Hepatic stellate cell (primary cell): ENCODE measurements at places on chromosomes 7 and 10.

- DNase-seq, result peak; percentile 48
These were observed 67.7 kb downstream of the GPAM start for GRCh38 chr10:112115781-112116385.

- no peak for DNase-seq
These were observed 167.9 kb downstream of the PHF14 start for GRCh38 chr7:11141541-11141940.

DNA sequence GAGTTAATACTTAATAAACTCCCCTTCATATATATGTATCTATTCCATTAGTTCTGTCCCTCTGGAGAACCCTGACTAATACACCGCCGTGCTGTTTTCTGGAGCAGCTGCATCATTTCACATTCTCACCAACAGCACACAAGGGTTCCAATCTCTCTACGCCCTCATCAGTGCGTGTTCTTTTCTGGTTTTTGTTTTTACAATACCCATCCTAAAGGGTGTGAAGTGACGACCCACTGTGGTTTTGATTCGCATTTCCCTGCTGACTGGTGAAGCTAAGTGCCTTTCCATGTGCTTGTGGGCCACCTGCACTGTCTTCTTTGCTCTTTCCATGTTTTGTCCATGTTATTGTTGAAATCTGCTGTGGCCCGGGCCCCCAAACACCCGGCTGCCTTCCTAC, 11.0 kb upstream of the INSIG1 start:
- no peak for DNase-seq

- no peak for DNase-seq
These were observed 172.0 kb upstream of the YAE1 start for GRCh38 chr7:39394105-39394680.

- no peak for DNase-seq
These were observed 5.9 kb downstream of the CYP26C1 start for GRCh38 chr10:93066544-93066913.

GRCh38 chr7:116632384-116632783, 39.6 kb upstream of the MET start:
- DNase-seq, result no peak

- no peak for DNase-seq
These were observed 87.2 kb downstream of the GSDME start for GRCh38 chr7:24669971-24670591.

DNA sequence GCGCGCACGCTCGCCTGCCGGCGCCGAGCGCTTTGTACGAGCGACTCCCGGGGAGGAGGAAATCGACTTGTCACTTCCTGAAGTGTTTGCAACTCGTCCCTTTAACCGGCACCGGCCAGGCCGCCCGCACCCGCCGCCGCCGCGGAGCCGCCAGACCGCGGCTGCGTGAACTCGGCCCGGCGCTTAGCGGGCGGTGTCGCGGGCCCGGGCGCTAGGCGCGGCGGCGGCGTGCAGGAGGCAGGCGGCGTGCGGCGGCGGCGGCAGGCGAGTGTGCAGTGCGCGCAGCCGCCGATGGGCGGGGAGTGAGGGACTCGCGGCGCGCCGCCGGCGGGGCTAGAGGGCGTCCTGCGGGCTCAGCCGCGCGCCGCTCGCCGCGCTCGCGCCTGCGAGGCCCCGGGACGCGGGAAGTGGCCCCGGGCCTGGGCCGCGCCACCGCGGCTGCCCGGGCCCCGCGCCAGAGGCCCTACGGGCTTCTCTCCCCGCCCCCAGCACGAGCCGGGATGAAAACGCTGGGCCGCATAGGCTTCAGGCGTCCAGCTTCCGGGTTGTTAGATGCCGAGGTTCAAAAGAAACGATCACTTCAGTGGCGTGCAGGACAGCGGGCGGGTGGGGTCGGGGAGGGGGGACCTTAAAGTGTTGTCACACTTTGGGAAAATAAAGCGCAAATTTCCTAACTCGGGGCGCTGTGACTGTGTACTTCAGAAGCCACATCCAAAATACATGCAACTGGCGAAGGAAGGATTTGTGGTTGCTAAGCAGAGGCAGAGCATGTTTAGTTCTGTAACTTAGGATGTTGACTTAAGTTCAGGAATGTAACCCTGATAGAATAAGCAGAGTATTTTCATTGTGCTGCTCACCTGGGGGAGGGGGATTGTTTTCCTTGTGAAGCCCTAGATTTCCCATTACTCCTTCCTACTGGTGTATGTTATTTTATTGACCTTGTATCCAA, at the start of gene FAM53B:
Gene FAM53B, minus strand, starts transcription at position 277 of the 949 bp plus-strand sequence. CDS start 37,665 bp downstream, outside the sequence.
- peak; percentile 83 for DNase-seq

GRCh38 chr10:114973997-114974396, 36.0 kb downstream of the TRUB1 start:
- DNase-seq, result no peak

DNA sequence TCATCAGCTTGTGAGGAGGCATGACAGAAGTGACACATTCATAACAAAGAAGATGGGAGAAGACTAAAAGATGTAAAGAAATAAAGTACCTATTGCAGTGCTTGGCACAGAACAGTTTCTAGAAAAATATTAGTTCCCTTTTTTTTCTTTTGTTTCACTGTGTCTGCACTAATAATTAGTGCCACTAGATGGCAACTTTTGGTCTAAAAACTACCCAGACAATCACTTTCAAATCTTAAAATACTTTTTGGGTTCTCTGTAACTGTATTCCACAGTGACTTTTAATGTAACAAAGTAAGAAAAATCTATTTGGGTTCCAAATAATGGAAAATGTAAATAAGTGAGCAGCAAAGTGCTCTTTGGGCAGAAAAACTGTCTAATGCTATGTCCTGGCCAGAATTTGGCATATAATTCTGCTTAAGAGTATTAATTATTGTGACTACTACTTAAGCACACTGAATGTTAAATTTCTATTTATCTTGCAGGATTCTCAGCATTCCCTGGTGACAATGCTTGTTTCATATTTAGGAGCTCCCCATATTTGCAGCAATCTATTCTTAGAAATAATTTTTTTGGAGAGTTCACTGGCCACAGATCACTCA, 134.8 kb upstream of the KIF5B start:
- DNase-seq, result no peak

GRCh38 chr7:151615058-151615457, 95.4 kb upstream of the RHEB start:
- no peak for DNase-seq

- DNase-seq, result no peak
These were observed 43.3 kb upstream of the PLXDC2 start for GRCh38 chr10:19772972-19773371.

DNA sequence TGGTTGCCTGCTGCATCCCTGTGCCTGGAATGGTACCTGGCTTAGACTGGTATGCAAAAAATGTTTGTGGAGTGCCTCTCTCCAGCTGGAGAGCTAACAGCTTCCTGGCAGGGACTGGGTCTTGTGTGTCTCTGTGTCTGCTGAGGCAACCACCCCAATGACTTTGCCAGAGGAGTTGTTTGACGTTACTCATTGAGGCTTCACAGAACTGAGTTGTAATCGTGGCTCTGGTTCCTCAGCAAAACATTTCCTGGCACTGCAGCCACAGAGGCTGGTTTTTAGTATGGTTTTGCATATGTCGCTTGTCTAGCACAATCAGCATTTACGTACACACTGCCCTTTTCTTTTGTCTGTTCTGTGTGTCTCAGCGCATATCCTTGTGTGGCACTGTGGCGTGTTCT, 7.5 kb downstream of the ZNF282 start:
- DNase-seq, result no peak

- DNase-seq, result no peak
These were observed 94.1 kb upstream of the CREB5 start for GRCh38 chr7:28318101-28318762.

DNA sequence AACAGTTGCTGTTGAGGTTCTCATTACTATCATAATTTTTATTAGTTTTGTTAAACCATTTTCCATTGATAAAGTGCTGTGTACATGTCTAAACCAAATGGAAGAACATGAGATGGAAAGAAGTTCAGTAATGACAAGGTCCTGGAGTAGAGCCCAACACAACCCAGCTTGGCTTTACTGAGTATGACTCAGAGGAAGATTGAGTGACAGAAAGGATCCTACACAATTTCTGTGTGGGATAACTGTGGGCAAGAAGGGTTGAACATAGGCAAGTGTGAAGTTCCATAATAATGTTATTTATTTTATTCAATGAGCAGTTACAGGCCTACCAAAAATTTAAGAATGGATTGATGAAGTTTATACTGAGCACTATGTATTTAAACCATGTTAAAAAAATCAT, 15.9 kb downstream of the PRKG1 start:
- no peak for DNase-seq

GRCh38 chr7:72077786-72078185, 334.4 kb downstream of the CALN1 start:
- DNase-seq, result no peak

DNA sequence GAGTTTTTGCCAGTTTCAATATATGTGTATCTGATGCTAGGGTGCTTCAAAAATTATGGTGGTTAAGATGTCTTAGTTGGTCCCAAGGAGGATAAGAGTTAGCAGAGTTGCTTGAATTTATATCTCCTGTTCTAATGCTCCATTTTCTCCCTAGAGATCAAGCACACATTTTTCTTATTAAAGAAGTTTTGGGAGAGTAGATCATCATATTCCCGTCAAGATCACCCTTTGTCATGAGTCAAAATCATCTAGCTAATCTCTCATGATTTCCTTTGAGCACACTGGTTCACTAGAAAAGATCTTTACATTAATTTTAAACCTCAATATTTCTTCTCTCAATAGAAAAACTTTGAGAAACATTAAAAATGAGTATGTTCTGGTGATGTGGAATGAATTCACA, 429.9 kb upstream of the SEMA3A start:
- no peak for DNase-seq

DNA sequence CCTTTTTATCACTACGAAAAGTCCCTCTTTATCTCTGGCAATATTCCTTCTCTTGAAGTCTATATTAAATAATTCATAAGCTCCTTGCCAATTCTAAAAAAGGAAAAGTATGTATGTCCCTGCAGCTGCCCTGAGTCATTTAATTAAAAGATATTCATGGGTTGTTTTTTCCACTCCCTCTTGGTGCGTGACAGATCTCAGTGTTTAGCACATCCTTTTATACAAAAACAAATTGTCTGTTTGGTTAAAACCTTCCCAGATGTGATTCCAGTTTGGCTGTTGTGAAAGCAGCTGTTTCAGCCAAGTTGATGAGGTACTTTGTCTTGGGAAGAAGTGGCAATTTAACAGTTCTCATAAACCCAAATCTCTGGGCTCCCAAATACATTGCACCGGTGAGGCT, 33.8 kb upstream of the PRLHR start:
- no peak for DNase-seq

DNA sequence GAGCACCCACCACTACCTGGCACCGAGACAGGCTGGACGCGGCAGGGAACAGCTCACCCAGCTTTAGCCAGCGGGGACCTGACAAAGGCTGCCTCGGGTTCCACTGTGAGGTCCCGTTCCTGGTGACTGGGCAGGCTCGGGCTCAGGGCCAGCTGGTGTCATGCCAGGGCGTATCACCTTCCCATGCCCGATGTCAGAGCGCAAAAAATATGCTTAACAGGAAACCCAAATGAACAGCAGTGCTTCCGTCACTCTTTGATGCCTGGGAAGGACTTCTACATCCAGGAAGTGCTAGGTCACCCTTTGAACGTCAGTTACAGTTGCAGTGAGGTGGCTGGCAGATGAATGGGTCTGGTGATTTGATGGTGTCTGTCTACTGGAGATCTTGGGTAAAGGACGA, 106.0 kb downstream of the ADARB2 start:
- DNase-seq, result no peak

- peak; percentile 53 for DNase-seq
These were observed 107.5 kb upstream of the ARID5B start for GRCh38 chr10:61793760-61794703.

- no peak for DNase-seq
These were observed 22.6 kb upstream of the INPP5A start for GRCh38 chr10:132514821-132515520.

- no peak for DNase-seq
These were observed 2.8 kb downstream of the CALHM3 start for GRCh38 chr10:103476046-103476768.

- DNase-seq, result no peak
These were observed 129.0 kb downstream of the HERPUD2 start for GRCh38 chr7:35565927-35566326.

- DNase-seq, result no peak
These were observed 56.0 kb downstream of the SH3PXD2A start for GRCh38 chr10:103799341-103799740.

DNA sequence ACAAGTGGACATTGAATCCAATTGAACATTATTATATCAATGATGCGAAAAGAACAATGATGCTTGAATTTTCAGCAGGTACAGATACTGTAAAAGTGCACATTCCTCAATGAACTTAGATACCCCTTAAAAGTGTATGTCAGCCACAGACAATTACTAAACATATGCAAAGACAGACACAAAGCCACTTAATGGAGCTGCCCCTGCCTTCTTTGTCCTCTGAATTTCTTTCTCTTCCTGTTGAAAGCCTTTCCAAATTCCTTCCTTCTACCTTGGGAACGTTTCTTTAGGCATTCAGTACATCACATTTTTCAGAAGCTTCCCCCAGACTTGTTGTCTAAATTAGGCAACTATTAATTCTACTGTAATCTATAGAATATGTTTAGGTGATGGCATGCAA, 706.8 kb upstream of the MBL2 start:
- DNase-seq, result no peak

DNA sequence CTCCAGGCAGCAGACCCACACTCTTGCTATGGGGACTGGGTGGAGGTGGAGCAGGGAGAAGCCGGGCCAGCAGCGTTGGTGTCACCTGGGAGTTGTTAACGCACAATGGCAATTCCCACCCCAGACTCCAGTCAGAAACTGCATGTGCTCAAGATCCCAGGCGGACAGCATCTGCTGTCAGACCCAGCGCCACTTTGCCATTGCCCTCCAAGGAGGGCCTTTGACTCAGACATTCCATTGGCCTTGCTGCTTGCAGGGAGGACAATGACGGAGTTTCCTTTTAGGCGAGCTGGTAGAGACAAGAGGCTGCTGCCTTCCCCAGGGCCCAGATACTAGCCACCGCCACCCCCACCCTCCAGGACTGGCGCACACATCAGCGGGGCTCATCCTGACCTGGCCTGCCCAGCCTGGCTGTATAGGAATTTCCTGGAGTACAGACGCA, 34.5 kb downstream of the ZNF775 start:
- DNase-seq, result no peak

- DNase-seq, result peak; percentile 14
These were observed 361.8 kb upstream of the MGMT start for GRCh38 chr10:129105266-129105665.

DNA sequence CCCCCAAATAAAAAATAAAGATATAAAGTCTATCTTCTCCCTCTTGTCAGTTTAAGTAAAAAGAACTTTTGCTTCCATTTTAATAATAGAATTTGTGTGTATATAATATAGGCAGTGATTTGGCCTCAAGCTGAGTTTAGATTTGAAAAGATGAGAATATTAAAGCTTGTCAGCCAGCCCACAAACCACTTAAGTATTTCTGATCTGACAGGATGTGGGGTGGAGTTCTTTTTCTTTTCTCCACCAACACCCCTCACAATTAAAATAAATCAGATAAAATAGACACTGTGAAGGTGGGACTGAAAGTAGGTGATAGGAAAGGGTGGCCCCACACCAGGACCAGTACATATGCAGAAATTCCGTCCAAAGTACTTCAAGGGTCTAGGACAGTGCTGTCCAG, 714.1 kb downstream of the AUTS2 start:
- no peak for DNase-seq

- DNase-seq, result no peak
These were observed 102.0 kb upstream of the SAMD8 start for GRCh38 chr10:75009426-75009825.
